SK-N-MC (cell line): ENCODE measurements at places on chromosomes 5 and 9.

DNA sequence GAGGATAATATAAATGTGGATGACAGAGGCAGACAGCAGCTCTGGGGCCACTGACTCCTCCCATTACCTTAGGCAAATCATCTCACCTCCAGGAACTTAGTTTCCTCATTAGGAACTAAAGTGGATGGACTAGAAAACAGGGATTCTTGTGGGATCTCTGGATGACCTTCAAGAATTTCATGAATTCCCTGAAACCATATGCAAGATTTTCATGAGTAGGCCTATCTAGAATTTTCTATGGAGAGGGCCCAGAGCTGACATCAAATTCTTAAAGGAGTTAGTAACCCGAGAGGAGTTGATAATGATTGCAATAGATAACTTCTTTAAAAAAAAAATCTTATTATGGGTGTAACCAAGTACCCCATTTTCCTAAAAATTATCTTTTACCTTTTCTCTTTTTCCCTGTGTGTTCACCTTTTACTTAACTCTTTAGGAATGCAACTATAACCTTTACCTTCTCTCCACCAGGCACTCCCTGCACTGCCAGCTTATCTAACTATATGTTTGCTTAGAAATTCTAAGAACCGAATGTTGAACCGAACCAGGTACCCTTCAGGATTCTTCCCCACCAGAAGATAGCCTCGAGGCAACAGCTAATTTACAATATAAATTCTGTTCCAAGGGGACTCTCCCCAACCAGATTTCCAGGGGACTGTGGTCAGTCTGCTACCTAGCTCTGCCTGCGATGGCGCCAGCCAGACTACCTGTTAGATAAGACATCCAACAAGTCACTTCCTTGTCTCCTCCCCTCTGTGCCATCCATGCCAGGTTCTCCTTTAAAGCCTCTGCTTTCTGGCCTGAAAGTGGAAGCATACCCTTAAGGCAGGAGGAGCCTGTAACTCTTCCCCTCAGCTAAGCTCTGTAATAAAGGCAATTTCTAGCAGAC lies 86.0 kb downstream of the GCNT4 start:
- no peak for DNase-seq

DNA sequence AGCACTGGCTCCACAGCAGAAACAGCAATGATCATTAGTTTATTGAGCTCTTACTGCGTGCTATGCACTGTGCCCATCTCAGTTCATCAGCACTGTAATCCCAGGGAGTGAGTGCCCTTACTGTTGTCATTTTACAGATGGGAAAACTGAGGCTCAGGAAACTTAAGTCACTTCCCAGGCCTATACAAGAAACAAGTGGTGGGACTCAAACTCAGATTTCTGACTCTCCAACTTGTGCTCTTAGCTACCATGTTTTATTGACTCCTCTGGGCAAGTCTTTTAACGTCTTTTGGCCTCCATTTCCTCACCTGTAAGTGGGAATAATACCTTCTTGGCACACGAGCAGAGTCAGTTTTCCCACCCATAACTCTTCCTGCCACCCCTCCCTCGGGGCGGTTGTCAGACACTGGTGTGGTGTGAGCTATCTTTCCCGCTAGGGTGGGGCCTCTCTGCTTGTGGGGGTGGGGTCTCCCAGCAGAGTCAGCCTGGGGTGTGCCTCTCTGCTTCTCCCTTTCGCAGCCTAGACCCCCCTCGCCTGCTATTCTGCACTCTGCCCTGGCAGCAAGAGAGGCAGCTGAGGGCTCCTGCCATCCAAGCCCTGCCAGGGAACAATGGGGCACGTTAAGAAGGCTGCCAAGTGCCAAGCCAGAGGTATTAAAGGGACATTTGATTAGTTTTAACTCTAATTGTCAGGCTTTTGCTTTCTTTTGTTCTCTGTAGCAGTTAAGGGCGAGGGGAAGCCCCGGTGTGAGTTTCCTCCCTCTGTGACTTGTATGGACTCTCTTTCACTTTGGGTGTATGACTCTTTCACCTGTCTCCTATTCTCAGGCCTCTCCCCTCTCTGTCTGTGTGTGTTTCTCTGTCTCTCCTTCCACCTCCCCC lies 12.1 kb downstream of the GALNT10 start:
- no peak for DNase-seq

DNA sequence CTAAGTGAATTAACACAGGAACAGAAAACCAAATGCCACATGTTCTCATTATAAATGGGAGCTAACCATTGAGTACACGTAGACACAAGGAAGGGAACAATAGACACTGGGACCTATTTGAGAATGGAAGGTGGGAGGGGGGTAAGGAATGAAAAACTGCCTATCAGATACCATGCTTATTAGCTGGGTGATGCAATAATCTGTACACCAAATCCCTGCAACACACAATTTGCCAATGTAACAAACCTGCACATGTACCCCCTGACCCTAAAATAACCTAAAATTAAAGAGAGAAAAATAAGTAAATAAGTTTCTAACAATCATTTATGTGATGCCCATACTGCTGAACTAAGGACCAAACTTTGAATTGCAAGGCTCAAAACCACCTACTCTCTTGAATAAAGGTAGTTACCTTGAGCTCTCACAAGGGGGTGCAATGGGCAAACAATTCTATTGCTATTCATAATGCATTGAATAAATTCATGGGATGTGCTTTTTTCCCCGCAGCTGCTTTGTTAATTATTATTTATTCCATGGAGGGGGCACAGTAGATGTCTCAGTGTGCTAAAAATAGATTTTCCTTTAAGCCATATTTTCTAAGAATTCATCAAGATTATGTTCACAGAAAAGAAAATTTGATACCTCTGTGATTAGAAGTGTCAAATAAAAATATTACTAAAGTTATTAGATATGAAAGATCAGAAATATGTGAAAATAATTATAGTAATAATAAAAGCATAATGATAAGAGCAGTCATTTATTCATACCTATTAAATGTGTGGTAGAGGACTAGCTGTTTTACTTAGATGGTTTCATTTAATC lies 76.2 kb upstream of the PTPN3 start:
- peak; percentile 73 for DNase-seq

DNA sequence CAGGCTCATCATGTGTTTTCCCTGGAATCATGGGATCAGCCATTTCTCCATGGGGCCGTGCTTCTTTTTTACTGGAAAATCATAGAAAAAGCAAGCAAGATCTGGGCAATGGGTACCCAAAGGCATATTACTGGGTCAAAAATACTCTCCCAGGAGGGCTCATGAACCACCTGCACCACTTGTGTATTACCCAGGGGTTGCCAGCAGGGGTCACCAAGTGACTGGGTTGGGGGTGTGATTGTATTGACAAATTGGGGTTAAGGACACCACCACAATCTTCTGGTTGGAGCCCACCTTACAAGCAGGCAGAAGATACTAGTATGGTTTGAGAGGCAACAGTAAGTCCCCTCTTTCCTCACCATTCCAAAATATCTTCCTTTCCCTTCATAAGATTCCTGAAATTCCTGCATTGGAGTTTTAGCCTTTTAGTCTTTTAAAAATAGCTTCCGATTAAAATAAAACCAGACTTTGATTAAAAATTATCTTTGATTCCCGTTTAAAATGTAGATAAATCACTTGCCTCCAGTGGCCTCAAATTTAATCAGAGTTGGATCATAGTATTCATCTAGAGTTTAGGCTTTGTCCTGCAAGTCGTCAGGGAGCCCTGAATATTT lies 603.3 kb downstream of the KIF4B start:
- DNase-seq: peak; percentile 8

DNA sequence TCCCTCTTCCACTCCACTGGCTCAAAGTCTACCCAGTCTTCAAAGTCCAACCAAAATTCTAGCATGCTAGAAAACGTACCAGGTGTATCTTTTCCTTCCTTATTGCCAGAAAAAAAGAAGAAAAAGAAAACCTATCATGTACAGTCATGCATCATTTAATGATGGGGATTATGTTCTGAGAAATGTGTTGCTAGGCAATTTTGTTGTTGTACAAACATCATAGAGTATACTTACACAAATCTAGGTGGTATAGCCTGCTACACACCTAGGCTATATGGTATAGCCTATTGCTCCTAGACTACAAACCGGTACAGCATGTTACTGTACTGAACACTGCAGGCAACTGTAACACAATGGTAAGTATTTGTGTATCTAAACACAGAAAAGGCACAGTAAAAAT lies 104.8 kb downstream of the SREK1 start:
- DNase-seq: no peak

DNA sequence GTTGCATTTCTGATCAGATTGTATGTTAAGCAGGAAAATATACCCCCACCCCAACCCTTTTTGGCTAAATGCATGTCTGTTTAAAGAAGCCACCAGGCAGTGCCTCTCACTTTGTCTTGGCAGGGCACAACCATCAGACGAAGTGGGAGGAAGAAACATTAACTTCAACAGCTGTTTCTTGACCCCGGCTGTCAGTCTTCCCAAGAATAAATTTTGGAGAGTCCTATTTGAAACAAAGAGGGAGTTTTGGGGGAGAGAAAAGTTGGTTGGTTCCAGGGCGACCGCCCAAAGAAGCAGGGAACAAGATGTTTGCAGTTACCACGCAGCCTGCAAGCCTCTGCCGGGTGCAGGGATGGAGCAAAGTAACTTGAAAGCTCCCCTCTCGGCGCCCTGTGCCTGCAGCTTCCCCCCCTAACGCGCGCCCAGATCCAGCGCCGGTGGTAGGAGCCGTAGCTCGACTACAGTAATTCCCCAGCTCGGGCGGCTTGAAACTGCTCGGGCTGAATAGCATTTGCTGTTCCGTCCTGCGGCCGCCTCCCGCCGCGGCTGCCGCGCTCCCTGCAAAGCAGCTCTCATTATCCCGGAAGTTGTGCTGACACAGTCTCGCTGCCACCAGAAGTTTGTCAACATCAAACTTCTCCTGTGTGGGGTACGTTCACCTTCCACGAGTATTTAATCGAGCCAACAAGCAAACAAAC lies 100.7 kb upstream of the SSBP2 start:
- DNase-seq: peak; percentile 81

DNA sequence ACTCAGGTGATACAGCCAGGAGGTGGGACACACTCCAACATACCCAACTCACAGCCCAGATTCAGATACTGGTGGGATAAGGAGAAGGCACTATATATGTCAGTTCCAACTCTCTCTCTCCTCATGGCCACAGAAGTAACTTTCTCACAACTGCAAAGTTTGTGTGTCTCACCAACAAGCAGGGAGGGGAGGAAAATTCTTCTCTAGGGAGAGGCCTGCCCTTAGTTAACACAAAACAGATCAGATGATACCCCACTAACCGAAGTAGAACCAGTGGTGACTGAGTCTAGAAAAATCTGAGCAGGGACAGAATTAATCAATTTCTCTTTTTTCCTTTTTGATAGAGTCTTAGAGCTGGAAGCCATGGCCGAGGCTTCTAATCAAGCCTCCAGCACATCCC lies 133.1 kb downstream of the ADAMTS12 start:
- DNase-seq: no peak

DNA sequence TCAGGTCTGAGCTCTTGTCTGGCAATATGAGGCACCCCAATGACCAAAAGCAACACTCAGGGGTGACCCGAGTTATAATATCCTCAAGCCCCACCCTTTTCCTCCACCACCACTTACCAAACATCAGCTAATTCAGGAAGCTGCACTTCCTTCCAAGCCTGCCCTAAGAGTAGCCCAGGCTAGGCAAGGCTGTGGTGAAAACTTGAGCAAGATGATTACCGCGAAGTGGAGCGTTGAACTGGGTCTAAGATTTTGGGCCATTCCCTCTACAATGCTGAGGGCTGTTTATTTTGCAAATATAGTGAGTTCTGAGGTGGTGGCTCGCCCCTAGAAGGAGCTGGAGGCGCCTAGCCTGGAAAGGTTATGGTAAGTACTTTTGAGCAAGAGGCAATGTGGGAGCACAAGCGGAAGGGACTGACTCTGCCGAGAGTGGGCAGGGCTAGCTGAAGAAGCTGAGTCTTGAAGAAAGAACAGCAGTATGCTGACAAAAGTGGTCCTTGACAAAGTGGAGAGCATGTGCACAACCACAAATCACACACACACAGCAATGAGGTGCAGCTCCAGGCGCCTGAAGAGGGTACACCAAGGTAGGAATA lies at the start of gene HK3:
Gene HK3 (minus strand): TSS at position 51 of the 596 bp plus-strand sequence. CDS start 3,187 bp downstream, outside the sequence.
- DNase-seq: no peak

DNA sequence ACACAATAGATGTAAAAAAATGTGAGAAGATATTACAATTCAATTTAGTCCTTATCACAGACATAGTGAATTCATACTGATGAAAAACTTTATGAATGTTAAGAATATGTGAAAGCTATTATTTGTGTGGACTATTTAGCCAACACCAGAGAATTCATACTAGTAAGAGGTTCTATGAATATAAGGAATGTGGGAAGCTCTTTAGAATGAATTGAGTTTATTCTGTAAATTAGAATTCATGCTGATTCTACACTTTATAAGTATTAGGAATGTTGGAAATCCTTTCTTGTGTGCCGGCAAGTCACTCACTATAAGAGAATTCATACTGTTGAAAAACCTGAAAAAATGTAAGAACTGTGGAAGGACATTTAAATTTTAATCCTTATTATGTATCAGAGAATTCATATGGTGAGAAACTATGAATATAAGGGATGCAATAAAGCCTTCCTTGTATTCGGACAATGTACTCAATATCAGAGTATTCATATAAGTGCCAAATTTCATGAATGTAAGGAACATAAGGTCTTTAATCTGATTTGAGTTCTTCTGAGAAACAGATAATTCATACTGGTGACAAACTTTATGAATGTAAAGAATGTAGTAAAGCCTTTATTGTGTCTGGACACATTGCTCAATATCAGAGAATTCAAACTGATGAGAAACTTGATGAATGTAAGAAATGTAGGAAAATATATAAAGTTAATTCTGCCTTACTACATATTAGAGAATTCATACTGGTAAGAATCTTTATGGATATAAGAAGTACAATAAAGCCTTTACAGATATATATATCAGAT lies 21.6 kb upstream of the PCDHA1 start:
- no peak for DNase-seq

DNA sequence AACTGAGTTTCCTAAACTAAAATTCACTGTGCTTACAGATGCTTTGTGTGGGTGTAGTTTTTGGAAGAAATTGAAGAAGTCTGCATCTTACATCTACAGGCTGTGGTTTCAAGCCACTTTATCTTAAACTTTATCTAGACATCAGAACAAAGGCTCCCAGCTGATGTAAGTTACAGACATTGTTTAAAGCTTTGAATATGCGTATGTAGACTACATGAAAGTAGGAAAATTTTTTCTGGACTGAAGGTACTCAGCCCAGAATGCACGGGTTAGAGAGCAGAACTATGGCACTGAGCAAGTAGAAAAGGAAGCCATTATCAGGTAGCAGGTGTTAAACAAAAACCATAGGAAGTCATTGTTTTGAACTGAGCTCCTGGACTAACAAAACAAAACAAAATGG lies 185.4 kb downstream of the TTC39B start:
- DNase-seq: no peak
